Omental fat pad (tissue), 4 donors: ENCODE measurements at places on chromosomes 6 and 20.

GRCh38 chr20:62590309-62591121, 51.8 kb upstream of the SLCO4A1 start:
- DNase-seq: peak; percentile 51

DNA sequence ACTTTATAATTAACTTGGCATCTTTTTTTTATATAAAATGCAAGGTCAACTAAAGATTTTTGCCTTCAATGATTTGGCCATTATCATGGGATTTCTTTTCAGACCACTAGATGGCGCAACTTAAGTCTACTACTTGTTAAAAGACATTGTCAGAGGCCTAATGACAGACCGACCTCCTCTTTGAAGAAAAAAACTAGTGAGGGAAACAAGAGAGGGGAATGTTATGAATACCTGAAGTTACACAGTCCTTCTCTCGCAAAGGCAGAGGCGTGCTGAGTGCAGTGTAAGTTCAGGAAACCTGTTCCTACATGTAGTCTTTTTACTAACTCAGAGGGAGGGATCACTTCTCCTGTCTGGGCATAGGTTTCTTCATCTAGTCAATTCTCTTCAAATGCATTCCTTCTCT, 9.3 kb downstream of the TRAPPC3L start:
- no peak for DNase-seq

- DNase-seq: no peak
Observed at GRCh38 chr6:145924600-145924999, 39.6 kb downstream of the SHPRH start.

DNA sequence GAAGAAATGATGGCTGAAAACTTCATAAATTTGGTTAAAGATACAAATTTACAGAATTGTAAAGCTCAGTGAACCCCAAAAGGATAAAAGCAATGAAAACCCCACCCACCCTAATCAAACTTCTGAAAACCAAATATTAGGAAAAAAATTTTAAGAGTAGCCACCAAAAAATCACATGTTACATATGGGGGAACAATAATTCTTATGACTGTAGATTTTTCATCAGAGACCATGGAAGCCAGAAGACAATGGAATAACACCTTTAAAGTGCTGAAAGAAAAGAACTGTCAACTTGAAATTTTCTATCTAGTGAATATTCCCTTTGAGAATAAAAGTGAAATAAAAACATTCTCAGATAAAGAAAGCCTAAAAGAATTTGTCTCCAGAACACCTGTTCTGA, 24.4 kb downstream of the PROCR start:
- no peak for DNase-seq

- DNase-seq: no peak
Observed at GRCh38 chr20:4434681-4435080, 287.0 kb upstream of the PRND start.

- no peak for DNase-seq
Observed at GRCh38 chr6:154241581-154241980, 115.0 kb downstream of the IPCEF1 start.

DNA sequence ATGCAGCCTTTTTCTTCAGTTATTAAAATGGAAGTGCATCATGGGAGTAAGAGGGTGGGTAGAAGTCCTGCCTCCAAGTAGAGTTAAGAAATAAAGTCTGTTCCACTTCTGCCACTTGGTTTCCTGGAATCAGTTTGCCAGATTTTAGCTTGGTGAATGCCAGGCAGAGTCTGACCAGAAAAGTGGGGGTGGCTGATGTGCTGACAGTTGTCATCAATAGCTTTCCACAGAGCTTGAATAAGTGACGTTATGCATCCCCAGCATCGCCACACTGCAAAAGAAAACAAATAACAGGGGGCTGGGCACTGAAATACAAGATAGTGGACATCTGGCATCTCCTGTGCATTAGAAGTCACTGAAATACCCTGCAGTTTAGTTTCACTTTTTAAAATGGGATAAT, 30.8 kb upstream of the CEP162 start:
- DNase-seq: no peak

DNA sequence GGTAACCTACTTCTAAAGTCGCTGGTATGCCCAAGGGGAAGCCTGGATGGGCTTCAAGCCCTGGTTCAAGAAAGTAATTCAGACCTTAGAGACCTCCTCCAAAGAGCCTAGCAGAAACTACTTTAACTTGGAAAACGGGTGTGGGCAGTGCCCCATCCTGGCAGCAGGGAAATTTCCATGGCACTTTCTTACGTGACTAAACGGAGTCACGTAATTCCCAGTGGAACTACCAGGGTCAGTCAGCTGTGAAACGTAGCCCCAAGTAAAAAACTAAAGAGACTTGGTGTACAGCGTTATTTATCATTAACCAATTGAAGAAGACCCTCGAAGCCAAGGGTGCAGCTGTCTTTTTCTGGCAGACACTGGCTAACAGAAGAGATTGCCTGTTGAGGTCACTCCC, 114.0 kb downstream of the RCAN2 start:
- no peak for DNase-seq

- DNase-seq: no peak
Observed at GRCh38 chr20:40676491-40677269, 12.4 kb downstream of the MAFB start.

DNA sequence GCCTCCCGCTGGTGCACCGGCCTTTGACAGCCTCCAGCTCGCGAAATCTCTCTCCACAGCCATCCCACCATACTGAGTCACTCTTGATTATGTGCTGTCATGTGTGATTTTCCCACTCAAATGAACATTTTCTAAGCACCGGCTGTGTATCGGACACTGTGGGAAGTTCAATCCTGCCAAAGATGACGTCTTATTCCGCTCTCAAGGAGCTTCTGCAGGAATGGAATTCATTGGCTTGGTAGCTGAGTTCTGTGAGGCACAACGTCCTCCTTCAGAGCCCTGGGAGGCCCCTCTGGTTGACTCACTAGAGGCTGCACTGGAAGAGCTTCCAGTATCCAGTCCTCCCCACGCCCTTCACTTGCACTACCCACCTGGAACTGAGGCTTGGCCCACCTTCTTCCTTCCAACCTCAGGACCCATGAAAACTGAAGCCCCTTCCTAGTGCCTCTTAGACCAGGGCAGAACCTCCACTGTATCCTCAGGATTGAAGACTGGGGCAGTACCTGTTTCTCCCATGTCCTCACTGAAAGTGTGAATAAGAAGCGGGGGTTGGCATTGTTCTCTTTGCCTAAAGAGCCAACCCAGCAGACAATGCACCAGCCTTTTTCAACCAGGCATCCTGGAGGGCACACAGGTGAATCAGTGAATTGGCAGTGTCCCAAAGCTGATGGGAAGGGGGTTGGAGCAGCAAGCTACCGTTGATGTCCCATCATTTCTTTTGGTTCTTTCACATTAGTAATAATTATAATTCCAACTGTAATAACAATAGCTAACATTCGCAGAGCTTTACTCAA, 1.7 kb downstream of the UNC5CL start:
- DNase-seq: no peak

GRCh38 chr6:32095338-32096086, 13.6 kb downstream of the TNXB start:
- DNase-seq: no peak

DNA sequence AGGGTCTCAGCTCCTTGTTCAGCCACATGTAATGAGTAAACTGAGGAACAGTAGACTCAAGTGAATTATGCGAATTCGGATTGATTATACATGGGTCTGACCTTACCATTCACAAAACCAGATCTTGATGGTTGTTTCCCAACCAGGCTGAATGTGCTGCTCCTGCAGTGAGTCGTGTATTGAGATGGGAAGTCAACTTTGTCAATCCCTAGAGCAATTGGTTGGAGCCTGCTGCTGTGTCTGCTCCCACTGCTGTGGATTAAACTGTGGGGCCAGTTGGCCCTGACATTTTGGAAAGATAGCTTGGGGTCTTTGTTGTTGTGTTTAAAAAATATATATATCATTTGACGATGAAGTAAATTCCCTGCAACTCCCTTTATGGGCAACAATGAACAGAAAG, 23.9 kb downstream of the FAM50B start:
- no peak for DNase-seq

DNA sequence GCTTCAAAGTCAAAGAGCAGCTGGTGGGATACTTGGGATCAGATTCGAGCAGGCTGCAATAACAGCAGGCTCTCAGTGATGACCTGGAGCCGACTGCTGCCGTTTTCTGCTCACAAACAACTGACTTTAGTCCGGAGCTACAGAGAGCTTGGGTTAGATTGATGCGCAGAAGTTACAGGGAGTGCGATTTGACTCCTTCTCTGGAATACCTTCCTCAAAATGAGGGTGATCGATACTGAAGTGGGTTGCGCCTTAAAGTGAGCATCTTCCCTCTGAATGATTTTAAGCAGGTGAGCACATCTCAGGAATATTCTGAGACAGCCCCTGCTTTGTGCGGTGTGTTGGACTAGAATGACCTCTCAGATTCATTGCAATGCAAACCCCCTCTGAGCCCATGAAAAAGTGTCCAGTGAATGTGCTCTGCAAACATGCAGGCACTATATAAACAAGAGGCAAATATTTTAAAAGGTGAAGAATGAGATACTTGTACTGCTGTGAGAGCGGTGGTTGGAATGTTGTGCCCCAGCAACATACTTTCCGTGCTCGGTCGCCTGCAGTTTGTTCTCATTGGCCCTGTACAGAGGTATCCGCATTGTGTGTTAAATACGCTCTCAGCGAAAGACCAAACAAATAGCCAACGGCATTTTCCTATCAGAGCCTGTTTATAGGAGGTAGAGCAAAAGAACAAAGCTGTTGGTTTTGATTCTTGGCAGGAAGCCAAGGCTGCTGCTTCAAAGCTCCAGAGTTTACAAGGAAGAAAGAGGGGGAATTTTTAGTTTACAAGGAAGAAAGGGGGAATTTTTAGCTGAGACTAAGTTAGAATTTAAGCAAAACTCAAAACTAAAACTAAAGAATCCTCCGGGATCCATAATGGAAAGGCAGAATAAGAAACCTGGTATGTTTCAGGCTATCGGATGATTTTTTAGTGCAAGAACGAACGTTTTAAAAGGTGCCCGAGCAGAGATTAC, 67.7 kb downstream of the PHACTR2 start:
- DNase-seq: no peak

DNA sequence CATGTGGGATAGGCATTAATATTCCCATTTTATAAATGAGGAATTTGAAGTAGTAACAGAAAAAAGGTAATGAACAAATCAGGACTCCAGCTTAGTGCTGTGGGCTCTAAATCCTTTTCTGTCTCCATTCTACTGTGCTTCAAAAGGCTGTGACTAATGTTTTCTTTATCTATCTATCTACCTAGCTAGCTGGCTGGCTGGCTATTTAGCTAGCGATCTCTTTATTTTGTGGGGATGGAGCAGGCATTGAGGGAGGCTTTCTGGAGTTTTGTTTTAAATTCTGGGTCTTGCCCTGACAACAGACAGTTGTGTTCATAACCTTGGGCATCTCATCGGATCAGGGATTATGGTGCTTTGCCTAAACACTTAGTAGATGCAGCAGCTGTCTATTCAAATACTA, 139.2 kb downstream of the SOX4 start:
- DNase-seq: no peak

GRCh38 chr6:19830171-19830570, 7.0 kb upstream of the ID4 start:
- DNase-seq: no peak

GRCh38 chr6:8180327-8181159, 78.2 kb upstream of the EEF1E1 start:
- DNase-seq: no peak

DNA sequence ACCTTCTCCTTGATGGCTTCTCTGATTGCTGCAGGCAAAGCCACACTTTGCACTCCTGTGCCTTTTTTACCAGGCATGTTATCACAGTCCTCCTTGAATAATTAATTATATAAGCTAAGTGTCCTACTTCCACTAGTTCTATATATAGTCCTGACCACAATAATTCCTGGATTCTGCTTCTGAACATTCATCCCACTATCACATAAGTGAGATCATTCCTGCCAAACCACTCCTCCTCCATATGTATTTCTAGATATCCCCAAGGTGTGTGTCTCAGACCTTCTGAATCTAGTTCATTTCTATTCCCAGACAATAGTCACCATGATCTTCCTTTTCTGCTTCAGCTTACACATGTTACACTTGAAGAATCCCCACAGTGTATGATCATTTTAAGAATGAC, 1237.5 kb upstream of the MAP3K7 start:
- no peak for DNase-seq

DNA sequence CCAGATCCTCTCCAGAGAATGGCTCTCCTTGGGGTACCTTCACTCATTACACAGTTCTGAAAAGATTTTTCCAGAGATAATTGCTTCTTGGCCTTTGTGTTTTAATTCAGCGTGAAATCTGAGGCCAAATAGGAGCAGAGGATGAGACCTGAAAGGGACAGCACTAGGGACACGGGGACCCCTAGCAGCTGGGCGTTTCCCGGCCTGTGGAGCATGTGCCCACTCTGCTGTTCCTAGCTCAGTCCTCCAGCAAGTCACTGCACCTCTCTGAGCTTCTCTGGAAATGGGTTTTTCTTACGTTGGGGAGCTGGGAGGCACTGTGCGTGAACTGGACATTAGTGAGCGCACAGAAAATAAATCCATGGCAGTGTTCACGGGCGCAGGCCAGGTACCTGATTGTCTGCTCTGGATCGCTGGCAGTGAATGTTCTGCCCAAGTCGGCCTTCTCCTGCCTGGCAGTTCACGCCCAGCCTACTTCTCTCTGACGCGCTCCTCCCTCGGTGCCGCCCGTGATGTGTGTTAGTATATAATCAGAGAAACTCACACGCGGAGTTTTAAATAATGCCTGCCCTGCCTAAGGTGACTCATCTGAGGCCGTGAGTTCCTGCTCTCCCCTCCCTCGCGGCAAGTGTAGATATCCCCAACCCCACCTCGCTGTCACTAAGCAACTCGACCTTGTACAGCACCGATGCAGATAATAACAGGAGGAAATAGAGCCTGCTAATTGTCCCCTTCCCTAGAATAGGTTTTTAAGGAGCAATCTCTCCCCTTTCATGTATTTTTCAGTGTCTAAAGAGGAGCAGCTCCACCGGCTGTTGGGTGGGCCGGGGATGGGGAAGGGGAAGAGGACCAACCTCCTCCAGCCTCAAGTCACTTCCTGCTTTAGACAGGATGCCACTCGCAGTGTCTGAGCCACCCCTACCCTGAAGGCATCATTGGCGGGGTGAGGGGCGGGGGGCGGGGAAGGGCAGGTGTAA, 2.7 kb upstream of the TUBB2A start:
- no peak for DNase-seq

GRCh38 chr6:1321738-1322137, 9.8 kb downstream of the FOXQ1 start:
- no peak for DNase-seq

DNA sequence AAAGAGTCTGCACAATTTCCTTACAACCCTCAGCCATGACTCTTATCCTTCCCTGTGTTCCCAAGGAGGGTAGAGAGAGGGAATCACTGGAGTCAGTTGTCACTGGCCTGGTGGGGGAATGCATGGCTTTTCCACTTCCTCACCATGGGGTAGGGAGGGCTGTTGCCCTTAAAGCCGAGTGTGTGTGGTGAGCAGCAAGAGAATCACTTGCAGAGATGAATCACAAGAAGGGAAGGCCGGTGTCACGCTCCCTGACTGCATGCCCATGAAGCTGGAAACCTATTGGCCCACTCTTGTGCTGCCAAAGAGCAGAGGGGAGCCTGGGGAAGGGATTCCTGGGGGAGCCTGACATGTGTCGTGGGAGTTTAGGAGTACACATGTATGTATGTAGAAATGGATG, 18.1 kb upstream of the BMP6 start:
- DNase-seq: no peak
